ENCODE measurements at places on chromosomes 1 and 21. TPM values are rescaled to one million over a fixed set of nuclear protein-coding genes. Genes with fewer than 3 reads are reported as not detected.

DNA sequence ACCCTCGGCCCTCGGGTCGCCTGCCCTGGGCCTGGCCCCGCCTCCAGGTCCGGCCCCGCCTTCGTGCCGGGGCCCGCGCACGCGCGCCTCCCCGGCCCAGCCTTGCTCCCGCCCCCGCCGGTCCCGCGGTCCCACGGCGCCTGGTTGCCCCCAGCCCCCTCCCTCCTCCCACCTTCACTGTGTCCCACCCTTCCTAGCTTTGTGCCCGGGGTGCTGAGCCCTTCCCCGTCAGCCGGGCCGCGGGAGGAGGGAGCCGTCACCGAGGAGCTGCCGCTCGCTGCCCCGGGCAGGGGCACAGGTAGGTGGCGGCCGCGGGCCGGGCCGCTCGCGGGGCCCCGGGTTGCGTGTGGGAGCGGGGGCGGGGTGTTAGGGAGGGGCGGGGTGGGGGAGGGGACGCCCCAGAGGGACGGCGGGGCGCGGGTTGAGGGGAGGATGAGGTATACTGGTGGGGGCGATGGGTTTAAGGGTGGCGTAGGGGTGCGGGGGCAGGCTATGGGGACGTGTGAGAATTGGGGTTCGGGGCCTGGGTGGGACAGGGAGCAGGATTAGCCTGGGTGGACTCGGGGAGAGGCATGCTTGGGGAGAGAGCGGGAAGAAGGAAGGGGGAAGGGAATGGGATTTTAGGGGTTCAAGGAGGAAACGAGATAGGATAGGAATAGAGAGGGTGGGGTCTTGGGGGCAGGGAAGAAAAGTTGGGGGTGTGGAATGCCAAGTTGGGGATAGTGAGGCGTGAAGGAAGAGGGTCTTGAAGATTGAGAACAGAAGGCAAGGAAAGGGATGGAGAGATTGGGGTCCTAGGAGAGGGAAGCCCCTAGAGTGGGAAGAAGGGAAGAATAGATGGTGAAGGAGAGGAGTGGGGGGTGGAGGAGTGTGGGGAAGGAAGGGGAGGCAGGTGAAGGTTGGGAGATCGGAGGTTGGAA is at the start of gene LRRC42:
LRRC42 (plus strand) TSS at position 99 of the 920 bp plus-strand sequence. CDS start 5,650 bp downstream, outside the sequence.
- peak; percentile 95 for DNase-seq

GRCh38 chr1:81424061-81424460 is 376.7 kb upstream of the ADGRL2 start:
- no peak for DNase-seq

DNA sequence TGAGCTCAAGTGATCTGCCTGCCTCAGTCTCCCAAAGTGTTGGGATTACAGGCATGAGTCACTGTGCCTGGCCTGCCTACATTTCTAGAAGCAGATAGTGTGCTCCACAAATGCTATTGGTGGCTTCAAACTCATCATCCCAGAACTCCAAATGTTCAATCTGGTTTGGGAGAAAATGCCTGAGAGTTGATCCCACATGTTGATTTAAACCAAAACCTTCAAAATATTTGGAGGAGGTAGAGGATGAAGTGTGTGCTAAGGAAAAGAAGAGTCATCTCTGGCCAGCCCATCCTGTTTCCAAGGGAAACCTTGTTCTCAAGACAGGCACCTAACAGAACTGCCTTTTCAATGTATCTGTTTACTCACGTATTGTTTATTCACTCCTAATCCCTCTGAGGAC is 55.4 kb upstream of the GRHL3 start:
- DNase-seq: no peak

Gene OR6N1
- not detected for total RNA-seq

Gene ALX3
- not detected for total RNA-seq

Gene FAM131C
- total RNA-seq: 1.8 TPM

Gene PIK3C2B
- 32.3 TPM for total RNA-seq

Measured in cerebellum (tissue), 4 donors.